Stimulated activated memory B cell treated with anti-CD40 and anti-IgM and Interleukin-4, amounts not matched to agents 10 μg/mL and 1 μg/mL and 100 μg/mL, for 72 hours (primary cell): ENCODE measurements at places on chromosomes 1 and 21.

GRCh38 chr1:160818207-160818937, 22.4 kb downstream of the LY9 start:
- no peak overlapping the region for H3K27ac ChIP-seq
- peaks cover 74% of the 10 kb centered on the region for H3K36me3 ChIP-seq
- no peak for ATAC-seq

DNA sequence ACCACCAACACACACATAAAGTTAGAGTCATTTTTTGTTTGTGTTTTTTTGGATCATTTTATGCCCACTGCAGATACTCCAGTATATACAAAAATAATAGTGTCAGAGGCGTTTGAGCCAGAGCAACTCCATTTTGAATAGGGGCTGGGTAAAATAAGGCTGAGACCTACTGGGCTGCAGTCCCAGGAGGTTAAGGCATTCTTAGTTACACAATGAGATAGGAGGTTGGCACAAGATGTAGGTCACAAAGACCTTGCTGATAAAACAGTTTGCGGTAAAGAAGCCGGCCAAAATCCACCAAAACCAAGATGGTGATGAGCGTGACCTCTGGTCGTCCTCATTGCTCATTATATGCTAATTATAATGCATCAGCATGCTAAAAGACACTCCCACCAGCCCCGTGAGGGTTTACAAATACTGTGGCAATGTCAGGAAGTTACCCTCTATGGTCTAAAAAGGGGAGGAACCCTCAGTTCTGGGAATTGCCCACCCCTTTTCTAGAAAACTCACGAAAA, 40.6 kb downstream of the GJA5 start:
- H3K27ac ChIP-seq: no peak overlapping the region
- H3K36me3 ChIP-seq: peaks cover 5% of the 10 kb centered on the region
- ATAC-seq: no peak
- H3K4me3 ChIP-seq: no peak overlapping the region

- H3K4me3 ChIP-seq: no peak overlapping the region
- peaks cover 11% of the 10 kb centered on the region for H3K4me1 ChIP-seq
- no peak overlapping the region for H3K27ac ChIP-seq
Measured at GRCh38 chr1:17551755-17552234, 12.3 kb downstream of the ARHGEF10L start.

DNA sequence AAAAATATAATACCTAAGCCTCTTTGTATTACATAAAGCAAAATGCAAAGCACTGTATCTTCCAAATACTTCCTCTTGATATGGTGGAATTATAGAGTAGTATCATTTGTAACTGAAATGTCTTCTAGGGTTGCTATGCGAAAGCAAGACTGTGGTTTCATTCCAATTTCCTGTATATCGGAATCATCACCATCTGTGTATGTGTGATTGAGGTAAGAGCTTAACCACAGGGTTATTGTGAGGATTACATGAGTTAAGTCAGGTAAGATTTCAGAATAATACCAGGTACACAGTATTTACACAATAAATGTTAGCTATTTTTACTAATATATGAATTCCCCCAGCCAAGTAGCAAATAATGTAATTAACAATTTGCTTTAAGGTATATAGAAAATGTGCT, 24.7 kb downstream of the CD53 start:
- H3K27me3 ChIP-seq: no peaks in the 10 kb centered on the region
- peaks cover 88% of the 10 kb centered on the region for H3K36me3 ChIP-seq
- ATAC-seq: no peak
- peak overlapping the region; percentile 53 for H3K27ac ChIP-seq
- H3K4me1 ChIP-seq: peaks cover 81% of the 10 kb centered on the region

DNA sequence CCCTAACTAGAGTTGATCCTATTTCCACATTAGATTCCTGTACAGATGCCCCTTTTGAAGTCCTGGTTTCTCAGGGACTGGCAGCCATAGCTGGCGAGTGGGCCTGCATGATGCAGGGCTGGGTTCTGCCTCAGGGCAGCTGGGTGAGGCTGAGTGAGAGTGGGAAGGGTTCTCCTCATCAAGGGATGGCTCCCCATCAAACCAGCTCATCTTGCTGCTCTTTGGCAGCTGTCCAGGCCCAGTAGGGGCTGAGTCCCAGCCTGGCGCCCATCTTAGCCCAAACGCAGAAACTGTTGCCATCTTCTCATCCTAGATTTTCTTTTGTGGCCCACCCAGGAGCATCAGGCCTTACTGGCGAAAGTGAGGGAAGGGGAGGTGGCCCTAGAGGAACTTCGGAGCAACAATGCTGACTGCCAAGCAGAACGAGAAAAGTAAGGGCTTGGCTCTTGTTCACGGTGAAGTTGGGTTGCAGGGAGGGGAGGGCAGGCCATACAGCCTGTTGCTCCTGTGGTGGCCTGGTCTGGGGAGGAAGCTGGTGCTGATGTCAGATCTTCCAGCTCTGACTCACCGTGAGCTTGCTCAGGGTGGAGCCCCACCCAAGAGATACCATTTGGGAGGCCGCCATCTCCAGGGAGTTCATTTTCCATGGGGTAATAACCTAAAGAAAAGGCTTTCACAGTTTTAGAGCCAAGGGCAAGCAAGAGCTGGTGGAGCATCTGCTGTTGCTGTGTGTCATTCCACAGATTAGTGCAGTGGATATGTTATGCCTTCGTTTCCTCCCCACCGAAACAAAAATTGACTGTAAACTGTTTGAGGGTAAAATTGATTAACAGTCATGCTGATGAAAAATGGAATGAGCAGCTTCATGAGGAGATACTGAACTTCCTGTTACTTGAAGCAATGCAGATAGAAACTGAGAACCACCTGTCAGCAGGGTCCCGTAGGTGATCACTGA, 34.7 kb downstream of the TUFT1 start:
- H3K4me3 ChIP-seq: no peak overlapping the region
- no peaks in the 10 kb centered on the region for H3K36me3 ChIP-seq
- no peak overlapping the region for H3K27ac ChIP-seq

- ATAC-seq: peak; percentile 48
- H3K27ac ChIP-seq: peak overlapping the region; percentile 92
- peaks cover 38% of the 10 kb centered on the region for H3K4me1 ChIP-seq
Measured at GRCh38 chr1:92484472-92485380, 2.0 kb downstream of the GFI1 start.

GRCh38 chr1:90318431-90318830, 323.5 kb downstream of the ZNF326 start:
- H3K27ac ChIP-seq: no peak overlapping the region
- no peaks in the 10 kb centered on the region for H3K4me1 ChIP-seq
- ATAC-seq: no peak

GRCh38 chr1:233109096-233109495, 158.7 kb downstream of the NTPCR start:
- H3K27me3 ChIP-seq: no peaks in the 10 kb centered on the region
- H3K36me3 ChIP-seq: peaks cover 79% of the 10 kb centered on the region
- no peak for ATAC-seq
- H3K27ac ChIP-seq: no peak overlapping the region
- H3K4me1 ChIP-seq: no peaks in the 10 kb centered on the region

- no peaks in the 10 kb centered on the region for H3K27me3 ChIP-seq
- H3K4me1 ChIP-seq: peaks cover 6% of the 10 kb centered on the region
- no peak overlapping the region for H3K27ac ChIP-seq
- H3K36me3 ChIP-seq: no peaks in the 10 kb centered on the region
- no peak for ATAC-seq
Measured at GRCh38 chr1:107972391-107973180, 7.6 kb upstream of the VAV3 start.

GRCh38 chr1:232388363-232388762, 241.6 kb downstream of the SIPA1L2 start:
- H3K27me3 ChIP-seq: no peaks in the 10 kb centered on the region
- H3K4me1 ChIP-seq: no peaks in the 10 kb centered on the region
- no peak overlapping the region for H3K27ac ChIP-seq
- ATAC-seq: no peak
- H3K4me3 ChIP-seq: no peak overlapping the region

- H3K4me3 ChIP-seq: no peak overlapping the region
- H3K4me1 ChIP-seq: no peaks in the 10 kb centered on the region
- H3K36me3 ChIP-seq: no peaks in the 10 kb centered on the region
- H3K27ac ChIP-seq: no peak overlapping the region
- H3K27me3 ChIP-seq: no peaks in the 10 kb centered on the region
Measured at GRCh38 chr1:216032284-216032683, 391.0 kb downstream of the USH2A start.

- H3K4me3 ChIP-seq: no peak overlapping the region
- no peaks in the 10 kb centered on the region for H3K36me3 ChIP-seq
- H3K27me3 ChIP-seq: no peaks in the 10 kb centered on the region
- no peak for ATAC-seq
Measured at GRCh38 chr1:79679916-79680315, 673.4 kb upstream of the ADGRL4 start.

- no peak overlapping the region for H3K27ac ChIP-seq
- no peaks in the 10 kb centered on the region for H3K27me3 ChIP-seq
- ATAC-seq: peak; percentile 14
- no peaks in the 10 kb centered on the region for H3K36me3 ChIP-seq
- no peaks in the 10 kb centered on the region for H3K4me1 ChIP-seq
Measured at GRCh38 chr1:239912471-239912870, 179.2 kb upstream of the FMN2 start.

DNA sequence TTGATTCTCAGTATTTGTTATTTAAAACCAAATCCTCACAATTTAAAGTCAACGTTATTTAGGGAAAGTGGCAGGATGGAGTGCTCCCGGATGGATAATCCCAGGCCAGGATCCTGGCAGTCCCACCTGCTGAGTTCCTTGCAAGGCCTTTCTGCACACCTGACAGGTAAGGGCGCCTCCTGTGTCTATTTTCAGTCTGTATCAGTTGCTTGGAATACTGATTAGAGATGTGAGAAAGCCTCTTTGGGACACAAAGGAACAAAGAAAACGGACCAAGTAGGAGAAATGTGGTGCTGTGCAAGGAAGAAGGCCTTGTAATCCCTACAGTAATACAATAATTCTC, 12.2 kb downstream of the STYXL2 start:
- no peak overlapping the region for H3K4me3 ChIP-seq
- peaks cover 31% of the 10 kb centered on the region for H3K27me3 ChIP-seq
- no peak overlapping the region for H3K27ac ChIP-seq
- H3K4me1 ChIP-seq: peaks cover 47% of the 10 kb centered on the region
- no peaks in the 10 kb centered on the region for H3K36me3 ChIP-seq

- H3K4me1 ChIP-seq: no peaks in the 10 kb centered on the region
- H3K36me3 ChIP-seq: no peaks in the 10 kb centered on the region
- no peak overlapping the region for H3K4me3 ChIP-seq
- no peak for ATAC-seq
Measured at GRCh38 chr21:38949070-38949380, 143.3 kb downstream of the ETS2 start.

DNA sequence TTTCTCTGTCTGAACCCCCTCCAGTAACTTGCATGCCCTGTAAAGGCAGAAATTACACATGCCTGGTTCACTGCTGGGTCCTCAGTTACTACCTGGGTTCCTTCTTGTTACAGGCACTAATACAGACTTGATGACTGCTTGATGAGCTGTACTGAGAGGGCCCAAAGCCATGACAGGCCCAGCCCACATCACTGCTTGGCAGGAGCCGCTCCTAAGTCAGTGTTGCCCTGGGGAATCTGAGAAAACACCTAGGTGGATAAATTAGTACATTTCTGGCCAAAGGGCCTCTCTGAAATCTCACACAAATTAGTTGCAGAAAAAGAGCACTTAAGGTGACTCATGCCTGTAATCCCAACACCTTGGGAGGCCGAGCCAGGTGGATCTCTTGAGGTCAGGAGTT, 37.8 kb upstream of the IRF2BP2 start:
- H3K27ac ChIP-seq: no peak overlapping the region
- no peaks in the 10 kb centered on the region for H3K4me1 ChIP-seq
- H3K4me3 ChIP-seq: no peak overlapping the region
- H3K27me3 ChIP-seq: peaks cover 9% of the 10 kb centered on the region

DNA sequence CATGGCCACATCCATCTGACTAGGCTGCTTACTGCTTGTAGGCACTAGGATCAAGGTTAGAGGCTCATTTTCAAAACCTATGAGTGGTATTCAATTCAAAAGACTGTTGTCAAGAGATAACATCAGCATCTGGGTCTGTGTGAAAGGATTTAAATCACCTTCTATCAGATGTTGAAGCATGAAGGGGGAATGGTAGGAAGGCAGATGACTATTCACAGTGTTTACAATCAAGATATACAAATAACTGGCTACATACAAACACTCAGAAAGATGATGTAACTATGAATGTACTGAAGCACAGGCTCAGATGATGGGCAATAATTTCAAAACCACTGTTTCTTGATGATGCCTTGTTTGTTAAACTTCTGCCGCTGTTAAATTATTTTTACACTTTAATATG, 249.2 kb downstream of the SLC45A1 start:
- peaks cover 24% of the 10 kb centered on the region for H3K4me1 ChIP-seq
- H3K27me3 ChIP-seq: no peaks in the 10 kb centered on the region
- no peaks in the 10 kb centered on the region for H3K36me3 ChIP-seq
- no peak overlapping the region for H3K4me3 ChIP-seq

- H3K27ac ChIP-seq: no peak overlapping the region
- H3K4me3 ChIP-seq: no peak overlapping the region
- no peak for ATAC-seq
- H3K27me3 ChIP-seq: peaks cover 20% of the 10 kb centered on the region
Measured at GRCh38 chr1:119336848-119337247, 31.7 kb upstream of the HAO2 start.

- ATAC-seq: peak; percentile 39
- H3K27me3 ChIP-seq: peaks cover 74% of the 10 kb centered on the region
- H3K4me1 ChIP-seq: peaks cover 26% of the 10 kb centered on the region
- H3K27ac ChIP-seq: no peak overlapping the region
Measured at GRCh38 chr1:236395230-236395946, 1.3 kb downstream of the EDARADD start.

DNA sequence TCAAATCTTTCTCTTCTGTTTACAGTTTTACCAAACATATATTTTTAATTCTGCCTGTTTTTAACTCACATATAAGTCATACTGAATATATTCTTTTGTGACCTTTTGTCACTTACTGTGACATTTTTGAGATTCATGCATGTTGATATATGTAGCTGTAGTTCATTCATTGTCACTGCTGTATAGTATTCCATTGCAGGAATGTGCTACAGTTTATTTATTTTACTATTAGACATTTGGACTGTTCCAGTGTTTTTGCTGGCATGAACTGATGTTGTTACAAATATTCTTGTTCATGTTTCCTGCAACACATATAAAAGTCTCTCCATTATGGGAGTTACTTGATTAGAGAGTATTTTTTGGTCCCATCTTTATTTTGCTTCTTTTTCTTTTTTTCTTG, 174.9 kb downstream of the DHRS3 start:
- peaks cover 15% of the 10 kb centered on the region for H3K4me1 ChIP-seq
- H3K27ac ChIP-seq: no peak overlapping the region
- H3K27me3 ChIP-seq: no peaks in the 10 kb centered on the region
- H3K4me3 ChIP-seq: no peak overlapping the region
- no peak for ATAC-seq
- peaks cover 67% of the 10 kb centered on the region for H3K36me3 ChIP-seq
